Amniotic stem cell (primary cell): ENCODE measurements at places on chromosomes 7 and 10.

- no peak for DNase-seq
Observed at GRCh38 chr10:81116990-81117389, 579.3 kb downstream of the SH2D4B start.

GRCh38 chr7:12970626-12971025 is 283.2 kb downstream of the ARL4A start:
- no peak for DNase-seq

- no peak for DNase-seq
Observed at GRCh38 chr10:50417486-50417885, 166.2 kb upstream of the ASAH2 start.

- no peak for DNase-seq
Observed at GRCh38 chr10:16521311-16522016, at the start of gene C1QL3. TSS of gene C1QL3 (minus strand) at chr10:16521879. CDS start at chr10:16521065, 814 bp downstream.

GRCh38 chr10:132175907-132176581 is 10.7 kb upstream of the DPYSL4 start:
- no peak for DNase-seq

- DNase-seq = no peak
Observed at GRCh38 chr7:116337800-116338199, 127.5 kb downstream of the TES start.
